ENCODE measurements at places on chromosomes 1 and 21.

DNA sequence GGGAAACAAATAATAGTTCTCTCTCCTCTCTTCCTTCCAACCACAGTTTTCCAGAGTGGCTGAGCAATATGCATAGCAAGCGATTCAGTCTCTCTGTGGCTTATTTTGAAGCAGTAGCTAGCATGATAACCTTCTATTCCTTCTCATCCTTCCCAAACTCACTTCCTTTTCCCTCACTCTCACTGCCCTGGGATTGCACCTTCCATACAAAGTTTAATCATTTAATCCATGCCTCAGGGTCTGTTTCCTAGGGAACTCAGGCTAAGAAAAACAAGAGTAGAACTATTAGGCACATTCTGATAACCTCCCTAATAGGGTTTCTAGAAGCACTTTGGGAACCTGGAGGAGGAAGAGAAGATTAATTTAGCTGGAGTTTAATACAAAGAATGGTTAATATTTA, 97.7 kb upstream of the S1PR1 start:
- no peak for DNase-seq

DNA sequence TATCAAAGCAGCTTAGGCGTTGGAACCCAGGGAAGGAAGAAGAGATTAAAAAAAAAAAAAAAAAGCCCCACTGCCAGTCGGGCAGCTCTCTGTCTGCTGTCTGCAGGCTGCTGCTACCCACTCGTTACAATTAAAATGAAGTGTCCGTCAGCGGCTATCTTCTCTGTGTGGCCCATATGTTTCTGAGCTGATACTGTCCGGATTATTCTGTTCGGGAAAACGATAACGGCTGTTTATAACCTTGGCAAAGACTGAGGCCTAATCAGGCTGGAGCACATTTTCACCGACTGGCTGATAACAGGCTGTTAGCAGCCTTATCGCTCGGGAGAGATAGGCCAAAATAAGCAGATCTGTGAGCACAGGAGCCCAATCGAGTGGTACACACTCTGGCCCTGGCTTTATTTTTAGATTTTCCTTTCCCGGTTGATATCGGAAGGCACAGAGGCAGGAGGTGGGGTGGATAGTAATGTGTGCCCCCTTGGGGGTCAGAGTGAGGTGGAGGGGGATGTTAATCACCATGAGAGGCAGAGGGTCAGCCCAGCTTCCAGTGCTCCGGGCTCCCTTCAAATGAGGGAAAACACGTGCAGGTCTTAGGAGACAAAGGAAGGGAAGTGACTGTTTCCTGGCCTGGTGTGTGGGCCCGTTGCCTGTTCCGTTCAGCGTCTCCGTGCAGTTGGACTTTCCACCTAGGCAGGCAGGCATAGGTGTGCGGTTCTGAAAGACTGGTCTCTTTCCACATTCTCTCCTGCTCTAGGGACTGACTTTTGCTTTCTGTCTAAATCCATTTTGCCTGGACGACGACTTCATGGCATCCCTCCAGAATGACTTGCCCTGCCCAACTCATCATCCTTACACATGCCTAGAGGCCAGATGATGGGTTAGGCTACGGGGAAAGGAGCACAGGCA, 153.4 kb downstream of the PBX1 start:
- DNase-seq = peak; percentile 95

- peak; percentile 97 for DNase-seq
These were observed 31.4 kb downstream of the CLCA1 start for GRCh38 chr1:86499987-86500593.

GRCh38 chr1:109864930-109865612, 45.6 kb upstream of the CSF1 start:
- DNase-seq = peak; percentile 2

GRCh38 chr1:193185901-193186731, at the start of gene B3GALT2:
Gene B3GALT2 (minus strand): TSS chr1:193186613. CDS start chr1:193181562, 5,051 bp downstream.
- peak; percentile 41 for DNase-seq

DNA sequence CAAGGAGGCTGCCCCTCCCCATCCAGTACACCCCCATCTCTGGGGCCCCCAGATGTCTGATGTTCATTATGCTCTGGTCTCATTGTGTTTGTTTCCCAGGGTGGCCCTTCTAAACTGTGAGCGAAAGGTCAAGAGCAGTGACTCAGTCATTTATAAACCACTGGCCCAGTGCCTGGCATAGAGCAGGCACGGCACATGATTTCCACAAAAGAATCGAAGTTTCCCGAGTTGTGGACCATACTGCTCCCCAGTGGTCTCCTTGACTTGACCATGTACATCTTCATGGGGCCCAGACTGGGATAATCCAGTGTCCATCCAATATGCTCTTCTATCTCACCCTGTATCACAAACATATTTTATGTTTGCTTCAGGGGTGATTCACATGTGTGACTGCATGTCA, 153.3 kb downstream of the NR5A2 start:
- DNase-seq = no peak

GRCh38 chr1:97827887-97828286, 92.9 kb downstream of the DPYD start:
- no peak for DNase-seq
